Stromal cell of bone marrow (primary cell): ENCODE measurements at places on chromosomes 13 and 19.

- DNase-seq, result no peak
Observed at GRCh38 chr19:459724-460511, 915 bp downstream of the SHC2 start.

- no peak for DNase-seq
Observed at GRCh38 chr13:33787051-33787591, 30.8 kb upstream of the RFC3 start.

GRCh38 chr13:78997902-78998629 is 339.1 kb upstream of the OBI1 start:
- no peak for DNase-seq

- no peak for DNase-seq
Observed at GRCh38 chr19:15551293-15552004, 43.1 kb downstream of the CYP4F22 start.

DNA sequence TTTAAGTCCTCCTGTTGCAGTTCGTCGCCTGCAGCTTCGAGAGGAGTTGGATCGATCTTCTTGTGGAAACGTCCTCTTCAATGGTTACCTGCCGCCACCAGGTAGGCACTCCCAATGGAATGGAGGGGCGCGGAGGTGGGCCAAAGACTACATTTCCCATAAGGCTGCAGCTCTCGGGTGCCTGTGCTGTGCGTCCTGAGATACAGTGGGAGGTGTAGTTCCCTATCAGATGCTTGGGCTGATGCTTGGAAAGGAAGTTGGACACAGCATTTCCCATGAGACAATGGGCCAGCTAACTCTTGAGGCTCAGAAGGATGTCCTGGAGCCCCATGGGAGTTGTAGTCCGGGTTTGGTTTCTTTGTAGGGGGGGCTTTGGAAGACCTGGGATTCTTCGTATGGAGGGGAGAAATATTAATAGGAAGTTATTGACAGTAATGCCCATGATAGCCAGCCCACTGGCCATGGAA is 1.8 kb downstream of the SHKBP1 start:
- no peak for DNase-seq

GRCh38 chr19:30880551-30880950 is 468.7 kb downstream of the TSHZ3 start:
- DNase-seq, result no peak

GRCh38 chr13:32340914-32341313 is 25.6 kb downstream of the BRCA2 start:
- DNase-seq, result no peak

DNA sequence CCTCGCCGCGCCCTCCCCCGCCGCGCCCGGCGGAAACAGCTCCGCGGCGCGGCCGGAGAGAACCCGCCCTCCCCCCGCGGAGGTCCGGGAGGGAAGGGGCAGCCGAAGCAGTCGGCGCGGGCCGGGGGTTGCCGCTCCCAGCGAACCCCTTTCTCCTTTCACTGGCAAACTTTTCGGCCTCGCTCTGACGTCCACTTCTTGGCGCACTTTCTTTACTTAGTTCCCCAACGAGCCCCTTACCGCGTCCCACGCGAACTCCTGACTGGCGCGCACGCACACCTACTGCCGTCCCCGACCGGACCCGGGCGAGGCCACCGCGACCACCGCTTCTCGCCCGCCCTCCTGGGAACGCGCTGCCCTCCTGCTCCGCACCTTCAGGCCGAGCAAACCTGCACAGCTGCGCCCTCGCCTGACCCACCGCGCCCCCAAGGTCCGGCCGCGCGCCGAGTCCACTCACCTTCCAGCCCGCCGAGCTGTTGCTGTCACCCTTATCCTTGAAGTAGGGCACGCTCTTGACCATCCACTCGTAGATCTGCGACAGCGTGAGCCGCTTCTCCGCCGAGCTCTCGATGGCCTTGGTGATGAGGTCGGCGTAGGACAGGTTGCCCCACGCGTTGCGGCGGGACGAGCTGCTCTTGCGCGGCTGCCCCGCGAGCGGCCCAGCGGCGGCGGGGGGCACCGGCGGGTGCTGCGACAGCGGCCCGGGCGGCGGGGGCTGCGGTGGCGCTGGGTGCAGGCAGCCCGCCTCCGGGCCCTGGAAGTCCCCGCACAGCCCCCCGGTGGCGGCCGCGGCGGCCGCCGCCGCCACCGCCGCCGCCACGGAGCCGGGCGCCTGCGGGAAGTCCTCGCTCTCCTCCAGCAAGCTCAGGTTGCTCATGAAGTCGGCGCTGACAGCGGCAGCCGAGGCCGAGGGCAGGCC is 1.1 kb downstream of the FOXO1 start:
- no peak for DNase-seq

GRCh38 chr19:8393871-8394250 is 3.7 kb downstream of the RAB11B start:
- no peak for DNase-seq

DNA sequence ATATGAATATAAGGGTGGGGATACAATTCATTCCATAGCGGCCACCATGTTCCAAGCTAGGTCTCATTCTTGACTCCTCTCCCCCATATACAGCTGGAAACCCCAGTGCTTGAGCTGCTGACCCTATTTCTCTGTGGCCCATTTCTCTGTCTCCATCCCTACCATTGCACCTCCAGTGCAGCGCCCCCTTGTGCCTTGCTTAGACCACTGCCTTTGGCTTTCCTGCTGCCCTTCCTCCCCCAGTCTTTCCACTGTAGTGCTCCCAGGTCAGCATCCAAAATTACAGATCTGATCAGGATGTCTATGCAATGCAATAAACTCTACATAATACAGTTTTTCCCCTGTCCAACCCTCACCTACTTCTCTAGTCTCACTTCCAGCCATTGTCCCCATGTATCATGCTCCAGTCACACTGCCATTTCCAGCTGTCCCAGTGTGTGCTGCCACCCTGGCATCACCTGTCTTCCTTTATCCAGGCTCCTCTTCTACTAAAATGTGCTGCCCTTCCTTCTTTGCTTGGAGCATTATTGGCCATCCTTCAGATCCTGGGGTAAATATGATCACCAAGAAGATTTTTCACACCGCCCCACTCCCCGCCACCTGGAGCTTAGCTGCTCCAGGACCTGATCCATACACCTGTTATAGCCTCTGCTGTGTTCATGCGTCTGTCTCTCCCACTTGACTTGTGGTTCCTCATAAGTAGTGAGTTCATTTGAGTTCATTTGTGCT is 199.4 kb upstream of the IPO5 start:
- DNase-seq, result no peak
